ENCODE measurements at places on chromosomes 7 and 10.

GRCh38 chr10:104321725-104322415 lies 16.4 kb downstream of the ITPRIP start:
- DNase-seq: peak; percentile 14

DNA sequence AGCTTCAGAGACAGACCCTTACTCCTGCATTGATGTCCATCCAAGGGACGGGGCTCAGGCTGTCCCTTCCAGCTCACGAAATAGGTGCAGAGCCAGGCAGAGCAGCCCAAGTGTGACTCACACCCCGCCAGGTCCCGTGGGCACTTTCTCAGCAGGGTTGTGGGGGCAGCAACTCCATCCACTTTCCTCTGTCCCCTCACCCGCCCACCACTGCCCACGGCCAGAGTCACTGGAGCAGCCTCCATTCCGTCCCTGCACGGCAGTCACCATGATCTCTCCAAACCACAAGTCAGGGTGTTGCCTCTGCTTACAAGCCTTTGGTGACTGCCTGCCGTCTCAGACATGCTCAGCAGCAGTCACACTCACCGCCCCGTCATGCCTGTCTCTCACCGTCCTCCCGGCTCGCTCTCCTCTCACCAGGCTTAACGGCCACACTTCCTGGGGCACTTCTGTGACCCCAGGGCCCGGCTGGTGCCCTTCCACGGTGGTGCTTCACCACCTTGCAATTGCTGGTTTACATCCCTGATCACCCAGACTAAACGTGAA lies 39.3 kb downstream of the CALML3 start:
- DNase-seq: peak; percentile 15

DNA sequence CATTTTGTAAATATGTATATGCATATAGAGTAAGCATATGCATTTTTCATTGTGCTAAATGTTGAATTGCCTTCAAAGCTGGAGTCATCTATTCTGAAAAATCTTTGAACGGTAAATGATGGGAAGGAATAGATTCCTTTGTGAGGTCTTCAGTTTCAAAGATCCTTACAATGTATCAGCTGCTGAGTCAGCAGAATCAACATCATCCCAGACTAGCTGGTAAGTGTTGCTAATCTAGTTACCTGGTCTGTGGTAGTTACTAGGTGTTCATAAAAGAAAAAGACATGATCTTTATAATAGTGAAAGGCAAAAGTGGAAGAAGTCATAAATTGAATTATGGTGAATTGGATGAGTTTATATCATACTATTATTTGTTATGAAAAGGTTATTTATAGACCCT lies 10.6 kb upstream of the STAM start:
- no peak for DNase-seq

DNA sequence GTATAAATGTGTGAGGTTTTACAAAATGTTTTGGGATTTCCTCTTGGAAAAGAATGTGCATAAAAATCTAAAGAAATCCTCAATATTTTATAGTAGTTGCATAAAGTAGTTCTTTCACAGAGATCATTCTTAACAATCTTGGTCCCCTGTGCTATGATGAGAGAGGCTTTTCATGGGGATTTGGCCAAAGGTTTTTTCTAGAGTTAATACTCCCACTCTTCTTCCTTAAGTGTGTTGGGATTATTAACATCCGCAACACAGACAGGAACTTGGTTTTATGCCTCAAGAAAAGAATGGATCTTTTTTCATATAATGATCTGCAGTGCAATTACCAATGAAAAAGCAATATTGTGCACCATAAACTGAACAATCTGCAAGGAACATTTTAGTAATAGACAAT lies 71.5 kb downstream of the AGMO start:
- DNase-seq: no peak

GRCh38 chr7:4209126-4209525 lies 473.0 kb upstream of the FOXK1 start:
- no peak for DNase-seq

GRCh38 chr10:77350134-77350533 lies 287.5 kb downstream of the KCNMA1 start:
- no peak for DNase-seq

GRCh38 chr10:131187274-131187673 lies 124.2 kb downstream of the TCERG1L start:
- DNase-seq: no peak

GRCh38 chr7:1531979-1532455 lies 1.5 kb downstream of the MAFK start:
- no peak for DNase-seq

DNA sequence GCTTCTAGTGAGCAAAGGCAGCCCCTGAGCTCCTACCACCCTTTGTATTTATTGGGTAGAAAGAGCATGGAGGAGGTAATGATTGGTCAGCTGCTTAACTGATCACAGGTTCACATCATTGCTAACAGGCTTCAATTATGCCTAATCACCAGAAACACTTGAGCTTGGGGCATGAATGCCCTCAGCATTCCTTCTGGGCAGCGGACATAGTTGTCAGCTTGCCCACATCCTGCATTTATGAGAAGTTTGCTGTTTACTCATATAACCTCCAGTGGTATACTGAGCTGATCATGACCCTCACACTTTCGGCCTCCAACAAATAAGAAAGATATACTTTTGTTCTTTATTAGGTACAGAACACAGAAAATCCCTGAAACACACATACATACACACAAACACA lies 140.3 kb upstream of the ODAD2 start:
- DNase-seq: no peak

GRCh38 chr10:99124376-99124775 lies 111.3 kb downstream of the HPSE2 start:
- no peak for DNase-seq

DNA sequence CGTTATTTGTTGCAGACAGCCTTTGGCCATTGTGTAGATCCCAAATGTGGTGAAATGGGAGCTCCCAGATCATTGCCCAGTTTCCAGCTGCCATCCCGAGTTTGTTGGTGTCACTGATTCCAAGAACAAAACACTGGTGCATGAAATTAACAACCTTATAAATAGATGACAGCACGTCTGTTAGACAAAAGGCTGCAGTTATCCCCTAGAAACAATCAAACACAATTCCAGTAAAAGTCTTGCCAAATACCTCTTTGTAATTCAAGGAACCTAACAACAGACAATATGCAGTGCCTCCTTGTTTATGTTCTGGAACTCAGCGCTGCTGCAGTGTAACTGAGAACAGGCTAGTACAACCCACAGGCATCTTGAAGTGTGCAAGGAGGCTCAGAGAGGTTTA lies 404.5 kb downstream of the PAXIP1 start:
- DNase-seq: no peak

- no peak for DNase-seq
These were observed 44.3 kb downstream of the NOD1 start for GRCh38 chr7:30434140-30434799.

- DNase-seq: no peak
These were observed 214.7 kb downstream of the CELF2 start for GRCh38 chr10:11232222-11232961.

GRCh38 chr7:139656387-139656786 lies 121.4 kb downstream of the HIPK2 start:
- no peak for DNase-seq

GRCh38 chr7:46707973-46708372 lies 786.9 kb upstream of the IGFBP3 start:
- DNase-seq: no peak

DNA sequence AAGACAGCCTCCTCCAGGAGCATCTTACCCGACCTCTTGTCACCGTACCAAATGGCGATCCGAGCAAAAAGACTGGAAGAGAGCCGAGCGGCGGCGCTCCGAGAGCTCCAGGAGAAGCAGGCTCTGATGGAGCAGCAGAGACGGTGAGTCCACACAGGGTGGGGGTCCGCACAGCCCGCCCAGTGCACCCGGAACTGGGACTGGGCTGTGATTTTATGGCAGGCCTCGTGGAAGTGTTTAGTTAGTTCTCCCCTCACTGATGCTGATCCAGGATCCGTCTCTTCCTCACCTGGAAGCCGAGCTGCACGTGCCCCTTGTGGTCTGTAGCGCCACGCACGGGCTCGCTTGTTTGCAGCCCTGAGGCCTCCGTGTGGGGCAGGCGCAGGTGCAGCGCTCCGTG lies 19.6 kb downstream of the LRRC27 start:
- DNase-seq: no peak

- DNase-seq: no peak
These were observed 359.1 kb downstream of the EXOC4 start for GRCh38 chr7:133611955-133612354.

DNA sequence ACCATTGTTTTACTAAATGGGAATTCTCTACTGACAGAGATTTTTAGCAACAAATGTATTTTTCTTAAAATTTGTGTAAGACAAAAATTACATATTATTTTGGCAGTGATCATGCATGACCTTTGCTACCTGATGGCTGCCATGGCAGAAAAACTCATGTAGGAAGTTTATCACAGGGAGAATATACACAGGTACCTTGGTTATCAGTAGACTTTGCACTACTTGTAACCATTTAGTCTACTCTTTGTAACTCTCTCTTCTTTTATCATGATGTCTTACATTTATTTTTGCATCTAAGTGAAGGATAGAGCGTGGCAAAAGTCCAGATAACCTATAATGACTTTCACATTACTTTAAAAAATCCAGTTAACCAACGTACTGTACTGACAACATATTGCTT lies 34.1 kb downstream of the REEP3 start:
- DNase-seq: no peak

- DNase-seq: no peak
These were observed 60.1 kb upstream of the NAMPT start for GRCh38 chr7:106344861-106345260.

DNA sequence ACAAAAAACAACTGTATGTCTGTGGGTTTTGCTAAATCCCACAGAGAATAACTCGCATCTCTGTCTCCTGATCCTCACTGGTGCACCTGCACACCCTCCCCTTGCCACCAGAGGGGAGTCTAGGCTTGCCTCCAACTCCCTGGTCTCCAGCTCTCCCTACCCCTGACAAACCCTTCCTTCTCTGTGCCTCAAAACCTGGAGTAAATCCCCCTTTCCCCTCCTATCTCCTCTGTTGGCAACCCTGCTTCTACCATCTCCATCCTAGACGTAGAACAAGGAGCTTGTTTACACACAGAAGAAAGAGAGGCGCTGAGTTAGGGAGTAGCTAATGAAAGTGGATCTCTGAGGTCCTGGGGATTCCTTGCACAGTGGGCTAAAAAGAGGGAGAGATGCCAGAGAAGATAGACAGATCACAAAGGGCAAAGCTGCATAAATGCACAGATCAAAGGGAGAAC lies 6.0 kb downstream of the MBLAC1 start:
- peak; percentile 57 for DNase-seq

- DNase-seq: no peak
These were observed 410.9 kb downstream of the SUGCT start for GRCh38 chr7:40545739-40546138.

DNA sequence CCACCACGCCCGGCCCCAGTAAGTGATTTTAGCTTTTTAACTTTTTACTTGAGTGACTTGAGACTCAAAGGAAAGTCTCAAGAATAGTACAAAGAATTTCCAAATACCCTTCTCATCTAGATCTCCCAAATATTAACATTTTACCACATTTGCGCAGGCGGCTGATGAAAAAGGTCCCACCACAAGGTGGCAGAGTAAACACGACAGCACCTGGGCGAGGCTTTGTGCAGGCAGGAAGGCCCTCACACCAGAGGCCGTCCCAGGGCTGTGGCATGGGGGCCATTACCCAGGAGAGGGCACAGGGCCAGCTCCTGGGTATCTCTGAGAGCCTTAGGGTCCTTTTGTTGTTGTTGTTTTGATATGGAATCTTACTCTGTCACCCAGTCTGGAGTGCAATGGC lies 50.0 kb upstream of the WIPI2 start:
- no peak for DNase-seq

GRCh38 chr10:34768261-34768971 lies 46.7 kb downstream of the PARD3 start:
- DNase-seq: no peak

GRCh38 chr10:91511549-91512330 lies 101.6 kb downstream of the HECTD2 start:
- no peak for DNase-seq

DNA sequence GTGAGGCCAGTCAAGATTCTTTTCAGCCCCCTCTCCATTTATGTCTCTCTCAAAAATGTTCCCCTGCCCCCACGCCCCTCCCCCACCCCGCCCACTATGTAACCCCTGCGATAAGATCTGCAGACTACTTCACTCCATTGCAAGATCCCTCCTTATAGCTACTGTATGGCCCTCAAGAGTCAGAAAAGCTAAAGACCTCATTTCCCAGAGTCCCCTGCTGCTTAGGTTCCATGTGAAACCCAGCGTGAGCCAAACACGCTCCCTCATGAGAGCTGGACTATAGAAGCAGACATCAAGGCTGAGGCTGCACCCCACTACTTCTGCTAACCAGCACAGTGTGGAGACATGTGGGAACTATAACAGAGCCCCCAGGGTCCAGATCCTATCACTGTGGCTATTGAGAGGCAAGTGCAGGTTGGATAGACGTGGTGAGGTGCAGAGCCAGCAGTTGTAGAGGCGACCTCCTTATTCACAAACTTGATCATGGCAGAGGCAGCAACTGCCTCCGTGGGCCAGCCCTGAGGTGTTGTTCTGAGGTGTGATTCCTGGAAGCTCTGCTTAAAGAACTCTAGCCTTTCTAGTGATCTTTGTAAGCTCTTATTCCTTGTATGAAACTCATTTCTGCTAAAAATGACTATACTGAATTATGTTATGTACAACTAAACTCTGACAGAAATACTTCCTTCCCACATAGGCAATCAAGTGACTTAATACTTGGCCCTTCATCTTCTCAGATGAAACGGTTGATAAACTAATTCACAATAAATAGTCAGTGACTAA lies 117.0 kb upstream of the ARID5B start:
- DNase-seq: no peak

GRCh38 chr7:156106107-156106426 lies 293.8 kb upstream of the SHH start:
- no peak for DNase-seq

GRCh38 chr10:10804998-10805740 lies 212.5 kb upstream of the CELF2 start:
- no peak for DNase-seq

- no peak for DNase-seq
These were observed 192.3 kb downstream of the EMX2 start for GRCh38 chr10:117734731-117735405.

GRCh38 chr10:108388706-108389105 lies 1224.2 kb upstream of the SORCS1 start:
- no peak for DNase-seq

DNA sequence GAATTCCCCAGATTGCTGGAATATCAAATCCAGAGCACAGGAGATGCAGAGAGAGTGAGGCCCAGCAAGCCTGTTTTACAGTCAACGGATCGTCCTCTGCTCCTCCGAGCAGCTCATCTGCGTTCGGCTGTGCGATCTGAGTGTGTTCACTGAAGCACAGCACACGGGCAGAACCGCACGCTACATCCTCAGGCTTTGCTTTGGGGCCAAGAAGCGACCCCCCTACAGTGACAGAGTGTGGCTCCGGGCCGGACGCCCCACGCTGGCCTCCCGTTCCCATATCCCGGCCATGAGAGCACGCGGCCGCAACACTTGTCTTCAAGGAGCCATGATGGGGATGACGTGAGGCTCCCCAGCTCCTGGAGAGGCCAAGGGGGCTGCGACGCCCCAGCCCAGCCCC lies 431.4 kb downstream of the DNAJB6 start:
- no peak for DNase-seq

GRCh38 chr10:95445223-95445836 lies 115.8 kb downstream of the SORBS1 start:
- no peak for DNase-seq

GRCh38 chr10:61897671-61898434 lies 3.6 kb upstream of the ARID5B start:
- DNase-seq: no peak
